ENCODE measurements at places on chromosomes 13 and 19.

GRCh38 chr13:112729408-112729807, 39.6 kb downstream of the ATP11A start:
- DNase-seq = no peak

DNA sequence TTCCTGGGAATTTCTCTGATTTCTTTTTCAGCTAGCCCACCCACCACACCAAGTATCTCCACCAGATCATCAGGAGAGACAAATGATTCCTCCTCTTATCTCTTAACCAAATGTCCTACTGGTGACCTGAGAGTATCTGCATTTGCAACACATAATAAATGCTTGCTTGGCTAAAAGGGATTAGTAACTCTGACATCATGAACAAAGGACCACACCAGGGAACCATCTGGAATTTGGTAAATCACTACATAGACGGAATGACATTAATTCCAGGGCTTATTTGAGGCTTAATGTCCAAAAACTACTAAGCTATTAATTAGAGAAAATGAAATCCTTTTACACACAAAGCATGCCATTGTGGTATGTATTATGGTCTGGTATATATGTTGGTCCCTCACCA, 139.0 kb downstream of the RAP2A start:
- DNase-seq = no peak

GRCh38 chr13:98794498-98794897, 42.0 kb upstream of the SLC15A1 start:
- no peak for DNase-seq

DNA sequence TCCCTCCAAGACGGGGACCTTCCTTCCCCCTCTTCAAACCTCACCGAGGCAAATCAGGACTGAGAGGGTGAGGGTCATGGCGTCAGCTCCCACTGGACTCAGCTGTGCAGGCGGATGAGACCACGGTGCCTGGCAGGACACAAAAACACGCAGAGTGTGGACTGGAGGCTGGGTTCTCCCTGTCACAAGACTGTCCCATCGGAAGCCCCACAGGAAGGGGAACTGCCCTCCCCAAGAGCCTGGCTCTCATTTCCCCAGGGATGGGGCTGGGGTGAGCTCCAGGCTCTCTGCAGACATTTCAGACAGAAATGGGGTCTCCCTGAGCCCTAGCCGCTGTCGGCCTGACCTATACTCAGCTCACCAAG, at the start of gene LILRB5:
TSS of gene LILRB5 (minus strand) at position 158 of the 365 bp plus-strand sequence. CDS start at position 78, 80 bp downstream.
- no peak for DNase-seq

DNA sequence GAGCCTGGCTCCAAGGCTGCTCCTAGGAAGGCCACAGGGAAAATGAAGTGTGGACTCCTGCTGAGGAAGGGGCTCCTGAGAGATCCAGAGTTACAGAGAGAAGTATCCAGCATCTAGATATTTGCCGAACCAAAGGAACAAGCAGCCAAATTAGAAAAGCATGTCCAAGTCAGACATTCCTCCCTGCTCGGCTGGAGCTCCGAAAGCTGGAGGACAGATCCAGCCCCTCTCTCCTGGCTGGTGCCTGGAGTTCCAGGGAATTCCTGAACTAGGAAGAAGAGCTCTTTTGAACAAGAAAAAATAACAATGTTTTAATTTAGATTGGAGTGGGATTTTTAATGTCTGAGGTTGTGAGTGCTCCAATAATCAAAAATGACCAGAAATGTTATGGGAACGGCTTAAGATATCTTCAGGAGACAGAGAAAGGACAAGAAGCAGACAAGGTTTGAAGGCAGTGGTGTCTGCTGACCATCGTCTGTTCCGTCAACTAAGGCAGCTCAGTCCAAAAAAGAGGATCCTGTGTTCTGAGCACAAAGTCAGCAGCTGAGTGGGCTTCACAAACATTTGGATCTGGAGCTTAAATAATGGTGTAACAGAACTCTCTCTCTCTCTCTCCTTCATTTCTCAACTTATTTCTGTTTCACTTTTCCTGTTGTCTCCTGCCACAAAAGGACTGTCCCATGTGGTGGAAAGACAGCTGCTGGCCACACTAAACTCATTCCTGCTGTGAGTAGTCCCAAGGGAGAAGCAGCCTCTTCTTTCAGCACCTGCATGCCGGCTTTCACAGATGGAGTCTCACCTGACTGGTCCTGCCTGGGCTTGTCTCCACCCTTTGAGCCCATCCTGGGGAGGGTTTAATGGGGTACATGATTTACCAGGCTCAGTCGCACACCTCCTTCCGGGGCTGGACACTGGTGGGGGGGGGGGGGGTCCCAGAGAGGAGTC, 31.5 kb upstream of the IRS2 start:
- no peak for DNase-seq
